ENCODE measurements at places on chromosomes 16 and 17.

DNA sequence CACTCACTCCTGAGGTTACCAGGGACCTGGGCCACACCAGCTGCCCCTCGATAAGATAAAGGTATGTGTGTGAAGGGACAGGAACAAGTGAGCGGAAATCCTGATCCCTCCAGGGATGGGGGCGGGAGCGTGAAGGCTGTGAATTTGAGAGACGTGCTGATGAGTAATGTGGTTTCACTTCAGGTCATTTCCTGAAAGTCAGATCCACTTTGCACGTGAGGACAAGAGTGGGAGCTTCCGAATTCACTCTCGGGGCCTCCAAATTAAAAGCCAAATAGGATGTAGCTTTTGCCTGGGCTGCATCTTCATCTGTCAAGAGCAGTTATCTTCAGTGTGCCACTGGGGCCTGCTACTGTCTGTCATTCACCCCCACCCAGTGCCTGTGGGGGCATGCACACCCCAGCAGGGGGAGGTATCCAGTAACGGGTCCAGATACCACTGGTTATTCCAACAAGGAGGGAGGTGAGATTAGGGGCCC, 87.4 kb upstream of the LHX1 start:
- DNase-seq: no peak

- DNase-seq: no peak
These were observed 52.7 kb upstream of the NETO2 start for GRCh38 chr16:47196457-47196856.

DNA sequence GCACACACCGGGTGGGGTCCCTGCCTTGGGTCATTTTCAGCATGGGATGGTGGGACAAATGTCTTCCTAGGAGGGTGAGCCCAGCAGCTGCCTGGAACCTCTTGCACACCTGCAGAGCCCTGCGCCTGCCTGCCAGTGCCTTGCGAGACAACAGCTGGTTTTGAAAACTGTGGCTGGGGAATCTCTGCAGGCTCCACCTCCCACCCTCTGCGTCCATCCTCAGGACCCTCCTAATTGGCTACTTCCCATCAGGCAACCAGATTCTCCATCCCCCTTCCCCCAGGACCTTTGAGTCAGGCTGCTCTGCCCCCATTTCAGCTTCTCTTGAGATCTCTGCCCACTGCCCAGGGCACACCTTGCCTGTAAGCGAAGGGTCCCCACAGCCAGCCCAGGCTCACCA, 26.6 kb downstream of the PEMT start:
- DNase-seq: no peak

- no peak for DNase-seq
These were observed 338.7 kb upstream of the TNRC6C start for GRCh38 chr17:77619851-77620250.

DNA sequence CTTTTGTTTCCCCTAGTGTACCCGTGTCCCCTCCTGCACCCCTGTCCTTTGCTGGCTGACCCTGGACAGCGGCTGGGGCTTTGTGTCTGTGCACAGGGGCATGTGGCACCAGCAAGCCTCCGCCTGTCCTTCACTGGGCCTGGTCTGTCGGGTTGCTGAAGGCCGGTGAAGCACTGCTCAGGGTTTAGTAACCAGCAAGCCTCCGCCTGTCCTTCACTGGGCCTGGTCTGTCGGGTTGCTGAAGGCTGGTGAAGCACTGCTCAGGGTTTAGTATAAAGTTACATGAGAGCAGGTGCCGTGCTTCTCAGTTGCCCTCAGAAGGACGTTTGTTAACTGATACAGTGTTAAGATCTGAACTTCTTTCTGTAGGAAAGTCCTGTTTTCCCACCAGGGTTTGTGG, 33.8 kb downstream of the DEF8 start:
- DNase-seq: no peak

- DNase-seq: no peak
These were observed 17.5 kb upstream of the SCNN1B start for GRCh38 chr16:23284584-23284983.

DNA sequence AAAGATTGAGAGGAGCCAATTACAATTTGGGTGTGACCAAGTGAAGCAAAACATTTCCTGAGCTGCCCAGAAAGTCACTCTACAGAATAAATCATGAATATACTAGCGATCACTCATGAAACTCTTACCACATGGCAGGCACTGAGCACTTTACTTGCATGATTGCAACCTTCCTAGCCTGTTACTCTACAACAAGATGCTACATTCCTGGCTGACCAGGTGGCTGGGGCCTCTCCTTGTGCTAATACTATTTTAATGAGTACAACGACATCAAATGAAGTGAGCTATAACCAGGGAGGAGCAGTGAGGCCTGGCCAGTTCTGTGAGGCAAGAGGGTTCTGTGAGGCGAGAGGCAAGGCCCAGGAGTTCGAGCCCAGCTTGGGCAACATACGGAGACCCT, 75.2 kb downstream of the CPPED1 start:
- DNase-seq: no peak

GRCh38 chr17:17719199-17719940, 38.1 kb downstream of the RAI1 start:
- no peak for DNase-seq

DNA sequence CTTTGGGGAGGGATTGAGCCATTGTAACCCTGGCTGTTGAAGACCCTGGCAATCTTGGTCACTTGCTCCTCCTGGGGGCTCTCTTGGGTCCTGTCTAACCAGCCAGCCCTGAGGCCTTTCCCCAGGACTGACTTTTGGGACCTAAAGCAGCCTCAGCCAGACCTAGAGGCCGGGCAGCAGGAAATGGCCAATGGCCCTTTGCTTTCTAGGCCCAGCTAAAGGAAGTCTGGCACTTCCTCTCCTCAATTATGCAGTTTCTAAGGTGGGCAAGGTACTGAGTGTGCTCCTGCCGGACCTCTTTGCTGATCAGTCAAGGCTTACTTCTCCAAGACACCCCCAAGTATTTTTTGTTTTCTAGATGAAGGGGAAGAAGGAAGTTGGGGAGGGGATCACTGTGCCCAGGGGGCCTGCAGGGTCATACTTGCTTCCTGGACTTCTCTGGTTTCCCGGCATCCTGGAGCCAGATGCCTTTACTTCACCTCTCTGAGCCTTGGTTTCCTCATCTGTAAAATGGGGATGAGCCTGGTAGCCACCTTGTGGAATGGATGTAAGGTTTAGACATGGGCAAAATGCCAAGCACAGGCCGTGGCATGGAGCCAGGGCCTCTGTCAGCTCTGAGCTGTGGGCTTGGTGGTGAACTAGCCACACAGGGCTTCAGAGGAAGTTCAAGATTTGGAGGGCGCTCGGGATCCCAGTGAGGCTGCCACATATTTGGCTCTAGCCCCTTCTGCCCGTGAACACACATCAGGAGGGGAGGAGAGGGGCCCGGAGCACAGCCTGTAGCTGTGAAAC, 8.6 kb downstream of the CX3CL1 start:
- DNase-seq: no peak

DNA sequence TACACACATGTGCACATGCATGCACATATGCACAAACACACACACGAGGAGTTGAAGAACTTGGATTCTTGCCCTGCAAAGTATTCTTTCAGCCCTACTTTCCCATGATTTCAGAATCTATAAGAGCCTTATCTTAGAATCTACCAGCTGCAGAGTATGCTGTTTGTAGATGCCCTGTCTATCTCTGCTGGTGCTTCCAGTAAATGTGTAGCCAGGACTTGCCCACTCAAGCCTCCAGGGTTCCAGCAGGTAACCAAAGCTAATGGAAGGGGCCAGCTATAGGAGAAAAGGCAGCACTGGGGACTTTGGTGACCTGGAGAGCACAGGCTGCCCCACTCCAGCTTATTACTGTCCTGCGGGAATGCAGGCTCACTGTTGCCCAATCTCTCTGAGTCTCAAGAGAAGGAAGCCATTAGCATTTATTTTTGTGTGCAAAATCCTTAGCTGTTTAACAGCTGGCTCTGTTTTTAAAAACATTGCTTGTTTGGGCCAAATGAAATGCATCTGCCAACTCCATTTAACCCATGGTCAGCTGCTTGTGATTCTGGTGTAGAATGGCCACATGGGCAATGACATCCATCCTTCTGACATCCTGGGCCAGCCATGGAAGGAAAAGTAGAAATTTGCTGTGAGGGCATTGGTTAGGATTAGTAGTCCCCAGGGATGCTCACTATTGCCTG, 28.6 kb upstream of the XYLT1 start:
- no peak for DNase-seq

GRCh38 chr16:73209190-73209589, 161.3 kb upstream of the ZFHX3 start:
- no peak for DNase-seq

GRCh38 chr16:15757630-15758251, 99.1 kb downstream of the MYH11 start:
- DNase-seq: no peak

- no peak for DNase-seq
These were observed 1.3 kb upstream of the KRTAP4-7 start for GRCh38 chr17:41082626-41083025.

DNA sequence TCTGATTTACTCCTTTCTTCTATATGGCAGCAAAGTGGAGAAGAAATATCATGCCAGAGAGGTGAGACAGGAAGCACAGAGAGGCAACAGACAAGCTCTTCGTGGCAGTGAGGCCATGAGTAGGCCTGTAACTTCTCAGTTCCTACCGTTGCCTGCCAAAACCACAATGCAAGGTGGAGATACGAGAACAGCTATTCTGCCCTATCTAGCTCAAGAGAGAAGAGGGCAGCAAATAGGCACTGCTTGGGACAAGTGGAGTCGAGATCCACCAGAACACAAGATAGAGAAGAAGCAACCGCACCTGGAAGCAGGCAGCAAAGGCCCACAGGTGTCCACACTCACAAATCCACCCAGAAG, 24.8 kb downstream of the RANBP10 start:
- DNase-seq: no peak

DNA sequence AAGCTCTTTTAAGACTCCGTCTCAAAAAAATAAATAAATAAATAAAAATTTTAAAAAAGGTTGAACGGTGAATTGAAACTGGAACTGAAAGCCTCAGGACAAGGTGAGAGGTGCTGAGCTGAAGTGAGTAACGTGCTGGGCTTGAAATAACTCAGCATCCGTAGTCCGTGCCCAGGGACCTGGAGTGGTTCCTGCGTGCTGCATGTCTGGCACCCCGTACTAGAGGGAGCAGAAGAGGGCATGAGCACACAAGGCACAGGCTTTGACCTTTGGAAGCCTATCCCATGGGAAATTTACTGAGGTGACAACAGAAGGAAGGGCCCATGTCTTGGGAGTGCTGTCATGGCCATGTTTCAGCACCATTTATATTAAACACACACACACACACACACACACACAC, 4.5 kb upstream of the MEIOB start:
- no peak for DNase-seq

DNA sequence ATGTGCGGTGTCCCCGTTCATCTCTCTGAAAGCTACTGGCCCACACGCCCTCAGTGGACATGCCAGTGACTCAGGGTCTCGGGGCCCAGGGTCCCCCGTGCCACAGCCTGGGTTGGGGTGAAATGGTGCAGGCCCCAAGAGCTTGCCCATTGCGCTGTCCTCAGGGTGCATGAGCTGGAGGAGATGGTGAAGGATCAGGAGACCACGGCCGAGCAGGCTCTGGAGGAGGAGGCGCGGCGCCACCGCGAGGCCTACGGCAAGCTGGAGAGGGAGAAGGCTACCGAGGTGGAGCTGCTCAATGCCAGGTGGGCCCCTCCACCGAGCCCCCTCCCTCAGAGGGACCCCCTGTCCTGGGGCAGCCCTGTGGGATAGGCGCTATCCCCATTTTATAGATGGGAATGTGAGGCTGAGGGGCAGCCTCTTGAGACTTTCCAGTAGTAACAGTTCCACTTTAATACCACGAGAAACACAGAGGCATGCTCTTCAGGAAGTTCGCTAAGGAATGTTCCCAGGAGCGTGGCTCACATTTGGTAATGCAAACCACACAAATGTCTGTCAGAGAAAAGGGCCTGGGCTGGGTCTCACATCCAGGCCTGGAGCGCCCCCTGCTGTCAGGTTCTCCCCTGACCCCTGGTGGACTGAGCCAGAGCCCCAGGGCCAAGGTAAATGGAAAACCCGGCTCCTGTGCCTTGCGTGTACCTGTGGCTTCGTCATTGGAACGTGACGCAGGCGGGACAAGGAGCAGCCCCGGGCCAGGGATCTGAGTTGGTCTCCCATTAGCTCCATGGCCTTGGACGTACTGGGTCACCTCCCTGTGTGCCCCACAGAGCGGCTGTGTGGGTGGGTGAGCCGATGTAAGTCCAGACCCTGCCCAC, 133.7 kb downstream of the RAB11FIP4 start:
- no peak for DNase-seq

- DNase-seq: no peak
These were observed 172.0 kb upstream of the RPL38 start for GRCh38 chr17:74031316-74032090.

DNA sequence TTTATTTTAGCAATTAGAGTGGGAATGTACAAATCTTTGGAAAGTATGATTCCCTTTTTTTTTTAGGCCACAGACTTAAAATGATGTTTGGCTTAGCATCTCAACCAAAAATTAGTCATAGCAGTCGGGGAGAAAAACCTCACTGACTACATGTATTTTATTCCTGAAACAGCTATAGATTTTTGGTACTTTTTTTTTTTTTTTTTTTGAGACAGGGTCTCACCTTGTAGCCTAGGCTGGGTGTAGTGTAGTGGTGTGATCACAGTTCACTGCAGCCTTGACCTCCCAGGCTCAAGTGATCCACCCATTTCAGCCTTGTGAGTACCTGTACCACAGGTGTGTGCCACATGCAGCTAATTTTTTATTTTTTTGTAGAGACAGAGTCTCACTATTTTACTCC, 23.4 kb downstream of the RNFT1 start:
- no peak for DNase-seq

- no peak for DNase-seq
These were observed 12.9 kb upstream of the MEAK7 start for GRCh38 chr16:84517366-84517765.

GRCh38 chr17:37261286-37261685, 114.5 kb upstream of the C17orf78 start:
- DNase-seq: no peak

GRCh38 chr17:2893422-2893914, 97.2 kb downstream of the RAP1GAP2 start:
- no peak for DNase-seq

DNA sequence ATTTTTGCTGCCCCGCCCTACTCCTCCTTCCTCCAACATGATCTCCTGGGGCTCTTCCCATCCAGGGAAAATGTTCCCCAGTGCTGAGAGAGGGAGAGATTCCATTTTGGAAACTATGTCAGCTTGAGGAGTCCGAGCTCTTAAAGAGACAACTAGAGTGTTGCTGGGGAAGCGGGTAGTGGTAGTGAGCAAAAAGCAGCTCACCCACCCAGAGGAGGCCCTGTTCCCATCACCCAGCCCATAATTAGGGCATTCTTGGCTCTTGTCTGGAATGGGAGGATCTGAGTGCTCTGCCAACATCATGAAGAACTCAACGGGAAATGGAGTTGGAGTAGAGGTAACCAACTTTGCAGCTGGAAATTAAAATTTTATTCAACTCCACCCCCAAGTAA, 9.1 kb upstream of the MSL1 start:
- no peak for DNase-seq

GRCh38 chr17:76417499-76418143, 33.2 kb downstream of the SPHK1 start:
- no peak for DNase-seq

DNA sequence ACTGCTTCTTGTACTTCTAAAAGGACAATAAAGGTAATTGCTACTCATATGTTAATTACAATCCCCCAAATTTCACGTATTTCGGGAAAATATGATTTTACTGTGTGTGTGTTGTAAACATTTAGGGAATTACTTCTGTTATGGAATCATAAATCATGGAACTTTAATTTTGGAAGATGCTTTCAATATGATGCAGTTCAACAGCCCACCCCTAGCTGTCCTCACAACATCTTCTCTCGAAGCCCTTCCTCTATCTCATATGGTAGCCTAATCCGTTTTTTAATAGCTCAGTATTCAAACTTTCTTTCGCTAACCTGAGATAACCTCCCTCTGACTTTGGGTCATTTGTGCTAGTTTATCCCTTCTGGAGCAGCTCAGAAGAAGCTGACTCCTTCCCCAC, 78.4 kb downstream of the ANKFN1 start:
- DNase-seq: no peak

Measured in NCI-H1436 treated with DMSO at 0.1 percent for 48 hours (cell line).